ENCODE measurements at places on chromosomes 4 and X.

DNA sequence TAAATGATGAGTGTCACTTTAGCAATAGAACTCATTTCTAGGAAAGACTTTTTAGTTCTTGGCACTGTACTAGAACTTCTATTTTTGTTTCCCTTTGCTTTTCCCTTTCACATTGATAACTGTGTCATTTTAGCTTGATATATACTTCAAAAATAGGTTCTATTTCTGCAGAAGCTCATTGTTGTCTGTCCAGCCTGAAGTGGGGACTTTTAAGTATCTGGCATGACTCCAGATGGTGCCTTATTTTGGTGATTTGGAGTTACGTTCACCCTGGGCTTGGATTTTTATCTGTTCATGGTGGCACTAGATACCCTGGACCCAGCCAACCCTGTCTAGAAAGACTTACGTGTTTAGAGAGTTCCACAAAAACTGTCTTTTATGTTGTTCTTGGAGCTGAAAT, 3.4 kb downstream of the ABHD18 start:
- DNase-seq, result no peak

DNA sequence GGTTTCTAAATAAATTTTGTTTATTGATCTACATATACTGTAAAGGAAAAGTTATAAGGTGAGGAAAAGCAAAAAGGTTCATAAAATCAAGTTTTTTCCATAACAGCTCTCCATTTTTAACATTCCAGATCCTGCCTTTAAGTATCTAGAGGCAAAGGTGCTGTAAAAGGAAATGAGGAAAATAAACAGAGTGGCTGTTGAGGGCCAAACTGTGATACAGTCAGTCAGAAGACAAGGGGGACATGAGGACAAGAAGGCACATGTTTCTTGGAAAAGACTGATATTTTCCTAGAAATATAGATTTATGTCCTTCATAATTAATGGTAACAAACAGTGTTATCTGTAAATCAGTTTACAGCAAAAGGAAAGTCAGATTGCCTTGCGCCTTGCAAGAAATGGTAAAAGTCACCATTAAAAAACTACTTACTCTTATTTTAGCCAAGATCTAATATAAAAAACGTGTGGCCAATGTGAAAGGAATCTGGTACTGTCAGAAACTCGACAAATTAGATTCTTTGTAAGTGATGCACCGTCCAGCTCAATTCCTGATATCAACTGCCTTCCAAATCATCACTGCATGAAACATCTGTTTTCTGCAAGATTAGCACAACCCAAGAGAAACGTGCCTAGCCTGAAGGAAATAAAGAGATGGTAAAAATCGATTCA, 34.0 kb upstream of the VEGFD start:
- no peak for DNase-seq

- DNase-seq, result no peak
Observed at GRCh38 chr4:182914357-182914756, 2.8 kb downstream of the DCTD start.

DNA sequence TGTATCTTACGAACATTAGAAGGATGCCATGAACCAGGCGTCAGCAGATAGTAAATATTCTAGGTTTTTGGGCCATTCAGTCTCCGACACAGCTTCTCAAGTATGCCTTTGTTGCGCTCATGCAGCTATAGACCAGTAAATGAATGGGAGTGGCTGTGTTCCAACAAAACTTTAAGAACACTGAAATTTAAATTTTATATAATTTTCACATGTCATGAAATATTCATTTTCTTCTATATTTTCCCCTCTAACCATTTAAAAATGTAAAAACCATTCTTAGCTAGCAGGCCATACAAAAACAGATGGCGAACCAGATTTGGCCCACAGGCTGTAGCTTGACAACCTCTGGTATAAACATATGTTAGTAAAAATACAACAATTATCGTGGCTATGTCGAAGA, 151.8 kb upstream of the KIT start:
- no peak for DNase-seq

DNA sequence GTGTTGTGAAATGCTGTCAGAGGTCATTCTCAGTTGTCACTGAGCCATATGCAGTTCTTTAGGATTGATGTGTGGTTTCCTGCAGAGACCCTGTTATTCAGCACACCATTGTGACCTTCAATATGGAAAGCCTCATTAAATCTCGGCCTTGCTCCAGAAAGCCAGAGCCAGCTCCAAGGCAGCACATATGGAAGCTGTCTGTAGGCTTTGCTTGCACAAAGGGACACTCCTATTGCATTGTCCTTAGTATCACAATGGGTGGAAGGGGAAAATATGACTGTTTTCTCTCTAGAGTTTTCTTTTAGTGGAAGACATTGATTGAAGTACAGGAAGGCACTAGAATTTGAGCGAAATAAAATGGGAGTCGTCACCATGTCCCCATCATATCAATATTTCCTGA, 179.0 kb downstream of the CEP135 start:
- no peak for DNase-seq

DNA sequence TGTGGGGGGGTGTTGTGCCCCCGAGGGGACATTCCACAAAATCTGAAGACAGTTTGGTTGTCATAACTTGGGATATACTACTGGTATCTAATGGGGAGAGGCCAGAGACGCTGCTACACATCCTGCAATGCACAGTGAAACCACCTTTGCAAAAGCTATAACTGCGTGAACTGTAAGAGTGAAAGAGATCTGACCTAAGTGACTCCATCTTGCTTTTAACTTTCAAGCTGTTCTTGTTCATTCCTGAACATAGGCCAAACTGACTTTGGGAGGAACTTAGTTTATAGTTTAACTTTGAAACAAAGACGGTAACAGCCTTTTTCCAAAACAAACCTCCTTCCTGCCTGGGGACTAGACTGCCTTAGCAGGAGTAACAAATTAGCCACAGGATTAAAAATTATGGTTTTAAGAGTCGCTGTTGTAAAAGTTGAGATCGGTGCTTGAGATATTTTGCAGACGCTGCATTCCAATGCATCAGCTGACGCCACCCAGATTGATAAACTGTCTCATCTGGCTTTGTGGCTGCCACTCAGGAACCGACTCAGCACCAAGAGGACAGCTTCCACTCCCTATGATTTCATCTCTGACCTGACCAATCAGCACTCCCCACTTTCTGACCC, 70.9 kb downstream of the ATXN3L start:
- no peak for DNase-seq

DNA sequence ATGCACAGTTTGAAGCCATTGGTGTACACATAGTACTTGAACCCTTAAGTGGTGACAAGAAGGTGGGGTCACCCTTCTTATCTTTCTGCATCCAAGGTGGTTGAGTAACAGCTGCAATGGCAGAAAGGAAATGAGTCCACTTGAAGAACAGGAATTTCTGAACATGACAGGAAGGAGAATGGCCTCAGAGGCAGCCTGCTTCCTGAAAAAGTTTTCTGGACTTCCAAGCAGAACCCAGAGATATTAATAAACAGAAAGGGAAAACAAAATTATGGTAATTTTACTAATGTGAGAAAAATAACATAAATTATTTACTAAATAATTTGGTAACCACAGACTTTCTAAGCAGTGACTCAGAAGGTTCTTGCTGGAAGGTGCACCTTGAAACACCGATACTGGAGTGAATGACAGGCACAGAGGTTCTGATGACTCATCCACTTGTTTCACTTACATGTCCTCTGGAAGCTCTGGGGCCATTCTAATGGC, 119.9 kb upstream of the HS3ST1 start:
- no peak for DNase-seq

- DNase-seq, result no peak
Observed at GRCh38 chr4:41167191-41167590, 47.2 kb downstream of the APBB2 start.

DNA sequence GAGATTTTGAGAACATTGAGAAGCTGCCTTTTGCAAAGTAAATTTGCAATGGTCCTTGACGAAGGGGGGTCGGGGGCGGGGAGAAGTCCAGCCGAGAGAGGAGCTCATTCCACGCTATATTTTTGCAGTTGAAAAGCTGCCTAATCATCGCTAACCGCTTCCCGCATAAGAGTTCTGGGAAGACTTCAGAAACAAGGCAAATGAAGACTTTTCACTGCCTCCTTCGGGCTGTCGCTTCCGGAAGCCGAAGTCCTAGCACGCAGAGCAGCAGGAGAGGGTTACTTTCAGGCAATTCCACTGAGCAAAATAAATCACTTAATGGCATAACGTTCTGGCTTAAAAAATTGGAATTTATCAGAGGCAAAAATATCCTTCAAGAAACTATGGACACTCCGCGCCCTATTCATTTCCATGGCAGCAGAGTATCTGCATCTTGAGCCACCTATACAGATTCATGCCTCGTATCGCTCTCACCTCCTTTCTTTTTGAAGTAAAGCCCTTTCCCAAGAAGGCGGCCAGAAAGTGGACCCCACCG, 2.6 kb upstream of the LRAT start:
- no peak for DNase-seq

DNA sequence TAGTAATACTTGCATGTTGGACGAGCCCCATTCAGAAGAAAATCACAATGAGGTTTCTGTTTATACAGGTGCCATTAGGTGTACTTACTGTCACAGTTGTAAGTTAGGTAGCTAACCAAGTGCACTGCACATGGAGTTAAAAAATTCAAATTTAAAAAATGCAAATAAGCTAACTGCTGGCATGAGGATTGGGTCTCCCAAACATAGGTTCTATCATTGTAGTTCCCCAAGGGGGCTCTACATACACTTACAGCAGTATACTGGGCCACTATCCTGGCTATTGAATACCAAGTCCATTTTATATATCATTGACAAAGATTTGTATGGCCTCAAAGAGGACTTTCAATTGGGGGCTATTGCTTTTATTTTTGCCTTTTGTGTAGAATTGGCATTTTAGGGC, 153.4 kb downstream of the FMR1NB start:
- DNase-seq, result no peak

- DNase-seq, result no peak
Observed at GRCh38 chrX:13090027-13090338, 45.6 kb upstream of the FAM9C start.

GRCh38 chr4:182409271-182409670, 166.1 kb downstream of the TENM3 start:
- DNase-seq, result no peak

GRCh38 chrX:148784856-148785255, 284.4 kb downstream of the AFF2 start:
- DNase-seq, result no peak

DNA sequence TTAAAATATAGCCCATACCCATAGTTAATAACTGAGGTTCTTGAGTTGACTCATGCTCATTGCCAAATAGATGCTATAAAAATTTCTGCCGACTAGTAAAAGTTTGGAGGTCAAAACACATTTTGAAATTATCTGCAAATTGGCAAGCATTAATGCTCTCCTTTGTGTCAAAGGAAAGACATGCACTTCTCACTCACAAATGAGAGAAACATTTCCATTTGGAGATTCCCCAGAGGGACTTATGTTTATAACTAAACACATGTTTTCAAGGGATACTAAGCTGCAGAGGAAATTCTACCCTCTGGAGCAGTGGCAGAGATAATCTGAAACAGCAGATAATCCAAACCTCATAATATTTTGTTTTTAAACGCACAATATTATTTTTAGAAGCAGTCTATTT, 45.7 kb upstream of the CCDC160 start:
- DNase-seq, result no peak

DNA sequence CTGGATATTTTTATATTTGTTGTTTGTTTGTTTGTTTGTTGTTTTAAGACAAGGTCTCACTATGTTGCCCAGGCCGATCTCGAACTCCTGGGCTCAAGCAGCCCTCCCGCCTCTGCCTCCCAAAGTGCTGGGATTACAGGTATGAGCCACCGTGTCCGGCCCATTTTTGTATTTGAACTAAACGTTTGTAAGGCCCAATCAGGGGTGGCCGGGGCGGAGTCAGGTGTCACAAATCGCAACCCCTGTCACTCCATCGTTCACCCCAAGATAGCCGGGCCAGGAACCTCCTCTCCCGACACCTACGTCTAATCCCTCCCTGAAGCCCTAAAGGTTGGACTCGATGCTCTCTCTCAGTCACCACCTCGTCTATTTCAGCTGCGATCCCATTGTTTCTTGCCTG, 722 bp upstream of the EFHC2 start:
- no peak for DNase-seq

DNA sequence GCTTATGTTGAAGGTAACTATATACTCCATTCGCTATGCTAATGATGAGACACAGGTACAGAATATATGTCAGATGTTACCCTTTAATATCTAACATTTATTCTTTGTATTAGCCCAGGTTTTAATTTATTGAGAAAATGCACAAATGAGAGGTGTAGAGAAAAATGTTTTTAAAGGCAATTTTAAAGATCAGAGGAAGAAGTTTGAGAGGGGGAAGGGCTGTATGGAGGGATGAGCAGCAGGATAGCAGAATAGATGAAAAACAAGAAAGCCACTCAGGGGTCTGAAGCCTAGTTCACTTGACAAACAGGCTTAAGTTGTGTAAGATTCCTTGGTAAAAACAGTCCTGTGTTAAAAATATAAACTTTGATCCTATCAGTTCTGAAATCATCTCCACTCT, 3.7 kb downstream of the MAB21L2 start:
- no peak for DNase-seq

DNA sequence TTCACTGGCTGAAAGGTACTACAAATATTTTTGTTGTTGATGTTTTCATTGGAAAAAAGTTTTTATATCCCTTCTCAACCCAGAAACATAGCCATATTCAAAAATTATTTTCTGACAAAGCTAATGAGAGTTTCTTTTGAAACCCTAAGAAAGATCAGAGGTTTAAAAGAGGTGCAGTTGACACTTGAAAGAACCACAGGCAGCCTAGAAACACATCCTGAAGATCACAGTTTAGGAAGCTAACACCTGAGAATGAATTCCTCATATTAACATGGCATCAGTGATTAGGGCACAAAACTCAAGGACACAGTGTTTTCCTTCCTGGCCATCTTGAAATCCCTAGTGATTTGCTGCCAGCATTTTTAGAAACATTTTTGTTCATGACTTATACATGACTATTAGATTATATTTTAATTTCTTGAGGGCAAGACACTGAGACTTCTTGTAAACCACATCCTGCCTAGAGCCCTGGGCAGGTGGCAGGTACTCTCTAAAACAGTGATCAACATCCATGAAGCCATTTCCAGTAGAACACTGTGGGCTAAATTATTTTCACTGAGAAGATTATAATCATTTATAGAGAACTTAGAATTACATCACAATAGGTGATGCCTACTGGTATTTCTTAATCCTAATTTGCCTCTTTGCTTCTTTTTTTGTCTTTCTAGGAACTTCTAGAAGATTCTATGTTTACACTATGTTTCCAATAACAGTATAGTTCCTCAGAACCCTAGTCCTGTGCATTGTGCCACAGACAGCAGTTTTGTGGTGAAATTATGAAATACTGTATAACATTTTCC, 80.0 kb downstream of the ARSJ start:
- DNase-seq, result no peak
